Activated CD4-positive, alpha-beta memory T cell treated with anti-CD3 and anti-CD28 coated beads for 36 hours (primary cell): ENCODE measurements at places on chromosomes 12 and 14. TPM values are rescaled to one million over a fixed set of nuclear protein-coding genes. Genes with fewer than 3 reads are reported as not detected.

TMEM132C gene
- not detected for total RNA-seq

CCDC184 gene
- total RNA-seq: 0.40 TPM

- peaks cover 21% of the 10 kb centered on the region for H3K4me1 ChIP-seq
- no peak for DNase-seq
Observed at GRCh38 chr12:32757157-32757556, 1.5 kb upstream of the YARS2 start.

DNA sequence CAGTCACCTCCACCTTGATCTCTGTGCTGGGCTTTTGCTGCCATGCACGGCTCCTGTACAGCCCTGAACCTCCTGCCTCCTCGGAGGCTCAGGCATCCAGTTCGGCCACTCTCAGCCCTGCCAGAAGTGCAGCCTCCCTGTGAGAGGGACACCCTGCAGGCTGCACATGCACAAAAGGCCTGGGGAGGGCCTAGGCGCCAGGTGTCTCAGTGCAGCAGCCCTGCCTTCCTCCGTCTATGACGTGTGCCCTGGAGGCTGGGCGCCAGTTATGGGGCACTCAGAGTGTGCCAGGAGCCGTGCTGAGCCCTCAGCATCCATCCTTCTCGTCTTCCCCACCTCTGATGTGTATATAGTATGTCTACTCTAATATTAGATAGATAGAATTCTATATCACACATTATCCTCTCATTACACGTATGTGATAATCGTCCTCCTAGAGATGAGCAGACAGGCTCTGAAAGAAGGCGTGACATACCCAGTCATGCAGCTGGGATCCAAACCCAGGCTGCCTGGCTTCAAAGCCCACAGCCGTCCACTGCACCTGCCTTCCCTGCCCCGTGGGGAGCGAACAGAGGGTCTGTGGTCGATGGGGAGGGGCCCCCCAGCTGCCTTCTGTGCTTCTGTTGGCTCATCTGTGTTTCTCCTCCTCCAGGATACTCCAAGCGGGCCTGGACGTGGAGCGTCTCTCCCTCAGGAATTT lies 101.1 kb downstream of the B4GALNT3 start:
- H3K36me3 ChIP-seq: no peaks in the 10 kb centered on the region
- no peaks in the 10 kb centered on the region for H3K27me3 ChIP-seq
- no peak for DNase-seq
- no peak overlapping the region for H3K4me3 ChIP-seq
- no peak overlapping the region for H3K27ac ChIP-seq

GRCh38 chr12:19761463-19761862 lies 322.2 kb downstream of the AEBP2 start:
- peaks cover 15% of the 10 kb centered on the region for H3K4me1 ChIP-seq
- H3K4me3 ChIP-seq: no peak overlapping the region
- peaks cover 3% of the 10 kb centered on the region for H3K27me3 ChIP-seq
- DNase-seq: no peak
- H3K27ac ChIP-seq: no peak overlapping the region
- H3K36me3 ChIP-seq: no peaks in the 10 kb centered on the region

GRCh38 chr12:16063726-16064125 lies 152.6 kb downstream of the DERA start:
- H3K27me3 ChIP-seq: no peaks in the 10 kb centered on the region
- no peaks in the 10 kb centered on the region for H3K4me1 ChIP-seq
- H3K4me3 ChIP-seq: no peak overlapping the region
- DNase-seq: no peak
- no peak overlapping the region for H3K27ac ChIP-seq

PTPRO gene
- total RNA-seq: 0.14 TPM

IFI27 gene
- 2.3 TPM for total RNA-seq

DNA sequence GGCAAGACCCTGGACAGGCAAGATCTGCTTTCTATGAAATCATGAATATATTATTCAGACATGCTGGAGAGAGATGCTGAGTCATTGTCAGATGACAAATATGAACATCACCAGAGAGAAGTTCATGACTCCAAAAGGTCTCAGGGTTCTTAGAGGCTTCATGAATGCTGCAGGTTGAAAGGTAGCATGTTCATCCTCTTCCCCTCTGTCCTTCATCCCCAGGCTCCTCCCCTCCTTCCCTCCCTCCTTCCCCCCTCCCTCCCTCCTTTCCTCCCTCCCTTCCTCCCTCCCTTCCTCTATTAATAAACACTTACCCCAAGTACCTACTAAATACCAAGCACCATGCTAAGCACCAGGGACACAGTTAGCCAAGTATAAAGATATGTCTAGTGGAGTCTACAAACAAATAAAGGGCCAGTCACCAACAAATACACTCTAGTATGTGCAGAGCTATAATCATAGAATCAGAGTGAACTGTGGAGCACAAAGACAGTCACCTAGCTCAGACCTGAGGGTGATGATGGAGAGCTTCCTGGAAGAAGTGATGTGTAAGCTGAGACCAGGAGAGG lies 46.2 kb downstream of the RPH3A start:
- no peaks in the 10 kb centered on the region for H3K36me3 ChIP-seq
- H3K27me3 ChIP-seq: peaks cover 17% of the 10 kb centered on the region
- no peak overlapping the region for H3K4me3 ChIP-seq
- H3K4me1 ChIP-seq: no peaks in the 10 kb centered on the region
- no peak overlapping the region for H3K27ac ChIP-seq
- no peak for DNase-seq

DNA sequence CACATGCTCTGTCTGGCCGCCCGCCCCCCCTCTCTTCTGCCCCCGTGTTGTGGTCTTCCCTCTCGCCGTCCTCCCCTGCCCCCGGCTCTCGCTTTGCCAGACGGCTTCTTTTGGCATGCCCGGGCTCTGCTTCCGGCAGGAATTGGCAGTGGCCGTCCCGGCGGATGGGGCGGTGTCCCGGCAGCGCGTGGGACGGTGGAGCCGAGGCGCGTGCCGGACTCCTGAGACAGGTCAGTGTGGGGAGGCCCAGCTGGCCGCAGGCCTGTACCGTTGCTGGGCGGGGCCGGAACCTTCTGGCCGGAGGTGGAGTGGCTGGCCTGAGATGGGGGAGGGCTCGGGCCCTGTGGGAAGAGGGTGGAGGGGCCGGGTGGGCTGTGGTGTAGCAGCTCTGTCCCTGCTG lies 17.1 kb downstream of the KIF26A start:
- H3K4me1 ChIP-seq: no peaks in the 10 kb centered on the region
- peaks cover 1% of the 10 kb centered on the region for H3K27me3 ChIP-seq
- H3K36me3 ChIP-seq: no peaks in the 10 kb centered on the region
- no peak overlapping the region for H3K27ac ChIP-seq

KNTC1 gene
- 136 TPM for total RNA-seq
